RWPE1 (cell line): ENCODE measurements at places on chromosomes 7 and 10.

DNA sequence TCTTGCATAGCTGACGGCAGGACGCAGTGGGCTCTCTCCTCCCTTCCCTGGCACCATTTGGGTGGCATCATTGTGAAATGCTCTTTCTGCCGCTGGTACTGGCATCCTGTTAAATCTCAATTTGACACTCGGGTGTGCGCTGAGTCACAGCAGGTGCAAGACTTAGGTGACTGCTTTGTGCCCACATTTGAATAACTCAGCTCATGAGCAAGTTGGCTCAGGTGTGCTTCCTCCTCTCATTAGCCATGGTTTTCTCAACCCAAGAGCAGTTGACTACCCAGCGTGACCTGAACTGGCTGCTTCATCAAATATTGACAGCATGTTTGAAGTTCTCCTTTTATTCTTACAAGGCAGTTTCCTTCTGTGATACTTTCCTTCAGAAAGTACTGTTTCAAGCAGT is 24.6 kb upstream of the NFE2L3 start:
- DNase-seq: no peak

GRCh38 chr10:126016156-126016805 is 119.9 kb downstream of the FANK1 start:
- DNase-seq: peak; percentile 32

DNA sequence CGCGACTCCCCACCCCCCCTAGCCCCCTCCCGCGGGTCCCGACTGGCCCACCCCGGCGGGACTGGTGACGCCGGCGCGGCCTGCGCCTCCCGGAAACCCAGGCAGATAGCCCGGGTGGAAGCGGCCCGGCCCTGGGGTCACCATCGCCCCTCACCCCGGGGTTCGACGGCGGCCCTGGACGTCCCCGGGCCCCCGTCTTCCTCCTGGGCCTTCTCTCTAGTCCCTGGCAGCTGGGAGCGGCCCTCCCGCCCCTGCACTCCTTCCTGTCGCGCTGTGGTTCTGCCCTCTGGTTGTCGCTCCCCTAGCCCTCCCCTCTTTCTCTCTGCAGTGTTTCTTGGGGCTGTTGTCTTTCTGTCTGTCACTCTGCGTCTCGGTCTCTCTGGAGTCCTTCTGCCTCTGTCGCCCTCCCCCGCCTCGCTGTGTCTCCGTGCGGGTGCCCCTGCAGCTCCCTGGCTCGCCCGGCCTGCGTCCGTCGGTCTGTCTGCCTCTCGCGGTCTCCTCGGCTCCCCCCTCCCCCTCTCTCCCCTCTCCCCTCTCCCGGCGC is 90.5 kb upstream of the PAX2 start:
- no peak for DNase-seq

- DNase-seq: peak; percentile 88
Measured at GRCh38 chr7:74343281-74344131, 54.3 kb downstream of the CLIP2 start.

GRCh38 chr10:103548581-103549348 is 55.3 kb downstream of the NEURL1 start:
- no peak for DNase-seq

- DNase-seq: no peak
Measured at GRCh38 chr7:89714131-89714530, 440.1 kb upstream of the STEAP1 start.

DNA sequence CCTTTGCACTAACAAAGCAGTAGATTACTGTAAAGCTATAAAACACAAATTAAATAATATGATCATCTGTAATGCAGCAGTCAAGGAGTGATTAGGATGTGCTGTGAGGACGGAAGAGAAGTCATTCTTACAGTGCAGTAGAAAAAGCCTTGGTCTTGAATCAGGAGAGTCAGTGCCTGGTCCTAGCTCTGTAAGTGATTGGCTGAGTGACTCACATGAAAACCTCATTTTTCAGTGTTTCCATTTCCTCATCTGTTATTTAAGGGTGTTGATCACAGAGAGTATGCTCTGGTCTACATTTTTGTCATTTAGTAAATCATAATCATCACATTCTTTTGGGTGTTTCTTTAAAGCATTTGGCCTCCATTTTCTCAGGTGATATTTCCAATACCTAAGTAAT is 717.8 kb downstream of the LRMDA start:
- no peak for DNase-seq
